ENCODE measurements at places on chromosomes 5 and 9.
A peak's percentile ranks its signal among the peaks of the same experiment; 100 is the strongest.

DNA sequence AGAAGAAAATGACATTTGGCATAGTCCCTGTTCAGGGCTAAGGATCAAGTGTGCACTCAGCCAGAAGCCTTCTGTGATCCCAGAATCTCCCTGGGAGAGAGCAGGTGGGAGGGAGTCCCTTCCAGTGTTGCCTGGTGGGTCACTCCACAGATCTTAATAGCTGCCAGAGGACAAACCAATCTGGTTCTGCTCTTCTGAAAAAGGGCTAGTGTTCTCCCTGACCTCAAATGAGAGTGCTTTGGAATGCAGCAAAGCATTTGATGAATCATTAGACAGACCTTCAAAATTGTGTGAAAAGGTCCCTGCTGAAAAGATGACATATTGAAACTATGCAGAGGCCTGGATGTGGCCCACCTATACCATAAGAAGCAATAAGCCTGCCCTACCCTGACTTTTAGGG, 339.7 kb downstream of the TMEM232 start:
- no peak for DNase-seq

- no peak for DNase-seq
Measured at GRCh38 chr9:96522366-96522765, 72.4 kb downstream of the HABP4 start.

DNA sequence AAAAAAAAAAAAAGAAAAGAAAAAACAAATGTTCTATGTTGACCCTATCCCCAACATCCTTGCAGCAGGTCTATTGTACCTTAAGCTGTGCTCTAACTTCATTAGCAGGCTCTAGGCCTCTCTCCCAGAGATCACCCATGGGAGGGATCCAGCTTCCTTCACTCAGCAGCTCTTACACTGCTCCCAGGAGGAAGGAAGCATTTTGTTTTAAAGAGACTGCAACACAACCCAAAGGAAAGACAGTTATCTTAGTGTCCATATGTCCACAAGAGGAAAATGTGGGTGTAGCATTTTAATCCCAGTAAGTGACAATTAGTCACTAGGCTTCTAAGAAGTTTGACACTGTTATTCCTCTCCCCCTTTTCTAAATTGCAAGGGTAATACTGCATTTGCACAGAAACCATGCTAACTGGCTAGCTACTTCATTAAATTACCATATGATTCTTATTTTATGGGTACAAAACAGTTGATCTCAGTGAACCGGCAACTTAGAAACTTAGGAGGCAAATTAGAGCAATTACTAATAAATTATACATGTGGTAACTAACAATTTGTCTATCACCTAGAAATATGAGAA, 58.8 kb downstream of the MARCHF3 start:
- DNase-seq: no peak

DNA sequence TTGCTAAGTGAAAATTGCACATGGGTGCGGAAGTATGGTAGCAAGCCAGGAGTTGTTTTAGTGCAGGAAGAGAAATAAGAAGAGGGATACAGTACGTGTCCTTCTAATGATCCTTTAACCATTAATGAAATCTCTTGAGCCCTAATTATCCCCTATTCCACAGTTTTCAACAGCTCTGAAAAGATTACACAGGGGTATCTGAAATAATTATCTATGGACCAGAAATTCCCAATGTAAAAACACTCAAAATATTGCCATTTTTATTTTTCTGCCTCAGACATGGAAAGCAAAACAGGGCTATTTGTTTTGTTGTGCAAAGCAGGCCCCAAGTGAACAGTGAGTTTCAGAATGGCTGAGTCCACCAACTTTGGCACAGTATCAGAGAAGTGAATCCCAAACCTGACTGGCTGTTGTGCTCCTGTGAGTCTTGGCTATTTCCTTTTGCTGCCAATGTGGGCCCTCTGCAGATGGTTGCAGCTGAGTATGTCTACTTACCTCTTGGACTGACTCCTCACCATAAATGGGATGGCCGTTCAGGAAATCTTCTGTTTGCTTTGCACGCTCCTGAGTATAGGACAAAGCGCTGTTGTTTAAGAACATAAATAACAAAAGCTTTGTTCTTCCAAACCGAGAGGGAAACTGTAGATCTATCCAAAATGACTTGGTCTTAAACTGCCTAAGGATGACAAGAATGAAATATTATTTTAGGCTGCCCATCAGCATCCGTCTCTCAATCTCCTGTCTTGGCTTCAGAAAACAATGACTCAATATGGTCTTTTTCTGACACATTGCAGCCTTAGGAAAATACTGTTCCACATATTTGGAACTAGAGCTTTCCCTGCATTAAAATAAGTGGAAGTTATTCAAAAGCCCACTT, 204.1 kb downstream of the DEPDC1B start:
- DNase-seq: no peak

GRCh38 chr5:178130576-178131445, at the start of gene RMND5B:
Gene RMND5B (plus strand): TSS chr5:178131014. CDS start chr5:178138120, 7,106 bp downstream.
- peak; percentile 86 for DNase-seq

DNA sequence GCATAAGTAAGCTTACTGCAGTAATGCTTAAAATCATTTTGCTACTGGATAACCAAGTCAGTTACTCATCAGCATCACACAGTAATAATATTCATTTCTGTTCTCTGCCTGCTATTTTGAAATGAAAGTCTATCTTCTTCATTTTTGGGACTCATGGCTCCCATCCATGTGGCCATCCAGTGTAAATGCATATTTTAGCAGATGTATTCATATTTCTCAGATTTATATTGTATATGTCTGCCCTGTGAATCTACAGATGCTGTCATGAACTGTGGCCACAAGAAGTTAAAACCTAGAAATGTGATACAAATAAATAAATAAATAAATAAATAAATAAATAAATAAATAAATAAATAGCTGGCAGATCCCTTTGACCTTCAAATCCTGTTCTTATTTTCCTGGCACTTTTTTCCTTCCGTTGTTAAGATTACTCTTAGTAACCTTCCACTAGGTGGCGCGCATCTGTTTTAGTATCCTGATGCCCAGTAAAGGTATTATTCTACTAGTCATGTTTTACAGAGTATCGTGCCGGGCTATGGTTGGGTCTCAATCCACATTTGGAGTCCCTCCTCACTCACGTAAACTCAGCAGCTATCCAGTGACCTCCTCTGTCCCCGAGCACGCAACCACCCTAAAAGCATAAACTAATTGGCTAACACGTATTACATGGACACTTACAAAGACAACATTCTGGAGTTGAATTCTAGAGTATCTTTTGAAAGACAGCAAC, 79.2 kb upstream of the IL7R start:
- DNase-seq: peak; percentile 62

DNA sequence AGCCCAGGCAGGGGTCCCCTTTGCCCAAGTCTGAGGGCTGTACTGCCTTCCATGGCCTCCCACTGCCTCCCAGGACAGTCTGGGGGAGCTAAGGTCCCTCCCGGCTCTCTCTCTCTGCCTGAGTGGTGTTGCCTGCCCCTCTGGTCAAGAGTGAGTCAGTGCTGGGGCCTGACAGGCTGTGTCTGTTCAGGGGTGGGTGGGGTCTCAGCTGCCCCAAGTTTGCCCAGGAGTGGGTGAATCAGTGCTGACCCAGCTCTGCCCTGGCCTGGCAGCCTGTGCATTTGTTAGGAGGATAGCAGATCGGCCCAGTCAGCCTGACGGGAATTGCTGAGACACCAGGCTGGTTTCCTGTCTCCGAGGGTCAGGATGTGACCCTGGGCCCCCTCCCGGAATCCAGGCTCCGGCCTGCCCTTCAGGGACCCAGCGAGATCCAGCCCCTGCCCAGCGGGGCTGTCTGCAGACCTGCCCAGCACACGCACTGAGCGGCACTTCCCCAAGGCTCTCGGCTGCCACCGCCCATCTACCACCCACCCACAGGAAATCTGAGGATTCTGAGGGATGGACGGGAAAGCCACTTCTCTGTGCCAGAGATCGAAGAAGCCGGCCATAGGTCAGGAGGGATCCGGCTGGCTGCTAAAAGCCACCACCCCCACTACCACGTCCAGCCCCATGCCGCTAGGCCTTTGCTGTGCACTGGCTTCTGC, 15.9 kb downstream of the ENG start:
- DNase-seq: no peak

GRCh38 chr5:135880278-135880677, 15.4 kb downstream of the IL9 start:
- no peak for DNase-seq

DNA sequence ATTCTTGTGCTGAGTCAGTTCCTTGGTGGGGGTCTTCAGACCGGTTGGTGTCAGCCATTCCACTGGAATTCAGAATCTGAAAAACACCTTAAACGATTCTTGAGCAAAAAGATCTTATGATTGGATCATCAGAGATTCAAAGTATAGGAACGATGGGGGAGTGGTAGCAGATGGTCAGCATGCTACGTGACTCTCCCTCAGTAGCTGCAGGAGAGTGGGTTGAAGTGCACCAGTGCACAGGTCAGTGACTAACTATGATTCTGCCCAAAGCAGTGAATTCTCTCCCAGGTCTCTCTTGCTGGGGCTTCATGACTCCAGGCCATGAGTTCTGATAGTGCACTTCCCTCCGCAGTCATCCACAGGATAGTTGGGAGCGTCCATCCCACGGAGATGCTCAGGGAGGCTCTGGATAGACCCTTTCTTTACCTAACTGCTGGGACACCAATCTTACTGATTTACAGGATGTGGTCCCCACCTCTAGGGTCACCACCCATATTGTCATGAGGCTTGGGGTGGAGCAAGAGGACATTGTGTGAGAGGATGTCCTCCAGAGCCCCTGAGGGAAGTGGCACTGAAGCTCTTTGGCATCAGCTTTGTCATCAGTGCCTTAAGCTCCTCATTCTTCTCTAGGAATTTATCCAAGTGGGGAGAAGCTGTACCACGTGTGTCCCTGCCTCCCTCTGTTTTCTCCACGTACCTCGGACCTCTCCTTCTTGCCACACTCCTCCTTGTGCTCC, 62.0 kb downstream of the RASGRF2 start:
- no peak for DNase-seq

- DNase-seq: no peak
Measured at GRCh38 chr9:33489066-33489465, 15.3 kb upstream of the NOL6 start.

DNA sequence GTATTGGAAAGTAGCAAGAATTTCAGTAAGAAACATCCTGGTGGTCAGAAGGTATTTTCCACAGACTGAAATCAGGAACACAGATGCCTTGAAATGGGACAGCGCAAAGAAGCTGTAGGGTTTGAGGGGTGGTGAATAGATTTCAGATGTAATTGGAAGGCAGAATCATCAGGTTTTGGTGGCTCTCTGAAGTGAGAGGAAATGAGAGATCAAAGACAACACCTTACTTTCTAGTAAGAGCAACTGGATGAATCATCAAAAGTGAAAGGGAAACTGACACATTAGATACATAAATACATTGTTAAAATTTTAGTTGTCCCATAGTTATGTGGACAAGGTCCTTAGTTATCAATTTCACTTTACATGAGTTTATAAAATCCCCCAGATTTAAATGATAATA, 188.2 kb upstream of the SLC27A6 start:
- DNase-seq: no peak

DNA sequence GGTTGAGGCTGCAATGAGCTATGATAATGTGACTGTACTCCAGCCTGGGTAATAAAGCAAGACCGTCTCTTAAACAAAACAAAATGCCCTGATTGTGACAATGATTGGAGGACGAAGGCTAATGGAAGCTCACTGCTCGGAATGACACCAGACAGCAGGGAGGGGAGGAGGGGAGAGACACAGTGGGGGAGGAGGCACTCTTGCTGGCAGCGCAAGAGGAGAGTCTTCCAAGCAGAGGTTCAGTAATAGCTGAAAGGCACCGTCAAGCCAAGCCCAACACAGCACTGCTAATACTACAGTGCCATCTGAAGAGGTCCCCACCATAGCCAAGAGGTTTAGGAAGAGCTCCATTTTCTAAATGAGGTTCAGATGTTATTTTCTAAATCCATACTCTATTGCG, 102.3 kb downstream of the GLDC start:
- no peak for DNase-seq

- DNase-seq: no peak
Measured at GRCh38 chr5:78508186-78508765, 140.3 kb downstream of the LHFPL2 start.

- no peak for DNase-seq
Measured at GRCh38 chr9:109426626-109427402, 71.3 kb downstream of the PTPN3 start.

- DNase-seq: no peak
Measured at GRCh38 chr5:80101993-80102392, 66.8 kb downstream of the THBS4 start.

DNA sequence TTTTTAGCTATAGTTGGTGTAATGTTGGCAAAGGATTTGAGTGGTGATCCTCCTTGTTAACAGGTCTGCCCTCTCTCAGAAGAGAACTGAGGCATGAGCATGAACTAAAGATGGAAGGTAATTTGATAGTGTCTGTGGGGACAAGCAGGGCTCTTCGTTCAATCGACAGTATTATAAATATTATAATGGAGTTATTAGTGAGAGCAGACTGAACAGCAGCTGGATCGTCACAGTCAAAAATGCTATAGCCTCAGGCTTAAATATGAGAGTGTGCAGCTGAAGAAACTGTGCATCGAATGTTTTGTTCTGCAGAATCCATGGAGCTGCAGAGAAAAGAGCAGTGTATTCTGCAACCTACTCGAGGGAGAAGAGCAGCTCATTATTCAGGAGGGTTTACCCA, 757.3 kb downstream of the DNAH5 start:
- no peak for DNase-seq

DNA sequence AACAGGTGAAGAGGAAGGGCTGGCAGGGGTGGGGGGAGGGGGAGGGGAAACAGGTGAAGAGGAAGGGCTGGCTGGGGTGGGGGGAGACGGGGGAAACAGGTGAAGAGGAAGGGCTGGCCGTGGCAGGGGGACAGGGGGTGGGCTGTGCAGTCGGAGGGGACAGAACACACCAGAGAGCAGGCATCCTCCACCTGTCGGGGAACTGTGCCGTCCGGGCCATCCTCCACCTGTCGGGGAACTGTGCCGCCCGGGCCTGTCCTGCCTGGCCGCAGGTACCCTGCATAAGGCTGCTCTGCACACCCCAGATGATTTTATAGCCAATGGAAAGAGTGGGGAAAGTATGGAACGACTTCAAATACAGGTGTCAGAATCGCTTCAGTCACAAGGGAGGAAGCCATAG, 32.5 kb upstream of the PPP1R26 start:
- DNase-seq: no peak

DNA sequence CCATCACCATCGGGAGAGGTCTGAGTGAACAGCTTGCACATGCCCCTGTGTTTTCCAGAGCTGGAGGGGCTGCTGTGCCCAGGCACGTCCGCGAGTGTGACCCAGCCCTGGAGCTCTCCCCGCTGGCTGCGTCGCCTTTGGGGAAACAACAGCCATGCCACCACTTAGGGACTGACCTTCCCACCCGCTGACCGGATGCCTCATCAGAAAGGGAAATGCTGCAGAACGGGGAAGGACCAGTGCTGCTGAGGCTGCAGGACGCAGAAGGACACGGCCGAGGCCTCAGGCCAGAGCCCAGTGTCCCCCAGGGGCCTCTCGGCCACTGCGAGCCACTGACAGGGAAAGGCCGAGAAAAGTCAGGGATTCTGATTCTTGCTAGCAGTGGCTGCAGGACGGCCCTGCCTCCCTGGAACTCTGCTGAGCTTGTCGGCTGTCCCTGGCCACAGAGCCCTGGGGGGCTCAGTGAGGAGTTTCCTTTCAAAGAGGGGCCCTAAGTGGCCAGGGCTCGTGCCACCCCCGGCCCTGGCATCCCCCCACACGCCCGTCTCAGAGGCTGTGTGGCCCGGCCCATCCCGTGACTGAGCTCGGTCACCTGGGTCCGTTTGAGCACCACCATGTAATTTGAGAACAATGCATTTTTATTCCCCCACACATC, 130.8 kb downstream of the ZNF354C start:
- no peak for DNase-seq

- DNase-seq: no peak
Measured at GRCh38 chr5:173496129-173496882, 120.1 kb downstream of the BOD1 start.
